ENCODE measurements at places on chromosomes 7 and 10. TPM values are rescaled to one million over a fixed set of nuclear protein-coding genes. Genes with fewer than 3 reads are reported as not detected.
A peak's percentile ranks its signal among the peaks of the same experiment; 100 is the strongest.

- peak; percentile 38 for DNase-seq
These were observed 1.6 kb downstream of the LRRD1 start for GRCh38 chr7:92177362-92177761.

TRRAP gene
- 13.0 TPM for total RNA-seq

AMPH gene
- total RNA-seq: 1.9 TPM

- DNase-seq: no peak
These were observed 64.8 kb upstream of the SEC61G start for GRCh38 chr7:54823776-54824175.

All from GM23248 (cell line).